ENCODE measurements at places on chromosomes 2 and 18.

DNA sequence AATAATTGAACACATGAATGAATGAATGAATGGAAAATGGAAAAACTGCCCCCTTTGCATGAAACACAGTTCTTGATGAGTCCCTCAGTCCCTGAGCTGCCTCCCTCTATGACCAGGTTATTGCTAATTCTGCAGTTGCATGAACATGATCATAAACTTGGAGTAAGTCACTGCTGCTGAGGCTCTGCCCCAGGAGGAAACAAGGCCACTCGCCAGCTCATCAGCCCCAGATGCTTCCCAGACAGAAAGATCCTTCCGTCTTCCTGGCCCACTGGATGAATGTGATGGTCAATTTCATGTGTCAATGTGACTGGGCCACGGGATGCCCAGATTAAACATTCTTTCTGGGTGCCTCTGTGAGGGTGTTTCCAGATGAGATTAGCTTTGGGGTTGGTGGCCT is 16.4 kb downstream of the GPR45 start:
- ATAC-seq, result no peak

DNA sequence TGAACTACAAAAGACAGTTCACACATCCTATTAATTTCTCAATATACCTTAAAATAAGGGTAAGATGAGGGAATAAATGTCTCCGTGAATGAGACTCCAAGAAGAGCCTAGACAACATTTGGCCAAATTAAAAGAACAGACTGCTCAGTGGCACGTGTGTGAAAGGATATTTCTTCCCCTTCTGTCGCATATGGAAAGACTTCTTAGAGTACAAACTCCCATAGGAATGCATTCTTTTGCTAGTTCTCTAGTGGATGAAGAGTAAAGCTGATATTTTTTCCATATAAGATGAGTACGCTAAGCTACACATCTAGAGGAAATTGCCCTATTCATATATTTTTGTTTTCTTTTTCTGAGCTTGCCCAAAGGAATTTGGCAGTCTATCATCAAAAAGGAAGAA is 710.0 kb upstream of the ID2 start:
- ATAC-seq, result no peak

DNA sequence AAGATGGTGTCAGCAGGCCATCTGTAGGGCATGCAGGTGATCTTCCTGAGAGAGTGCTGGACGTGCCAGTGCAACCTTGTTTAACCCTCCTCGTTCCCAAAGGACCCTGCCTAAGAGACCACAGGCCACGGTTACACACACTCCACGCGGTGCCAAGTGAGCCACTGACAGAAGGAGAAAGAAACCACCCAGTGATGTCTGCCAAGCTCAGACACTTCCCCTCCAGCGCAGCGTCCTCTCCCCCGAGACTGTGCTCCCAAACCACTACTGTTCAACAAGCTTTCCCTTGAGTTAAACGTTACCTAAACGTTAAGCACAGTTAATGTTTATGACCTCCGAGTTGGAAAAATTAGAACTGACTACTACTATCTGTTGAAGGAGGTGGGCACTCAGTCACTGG is 119.1 kb upstream of the NCK2 start:
- no peak for ATAC-seq

DNA sequence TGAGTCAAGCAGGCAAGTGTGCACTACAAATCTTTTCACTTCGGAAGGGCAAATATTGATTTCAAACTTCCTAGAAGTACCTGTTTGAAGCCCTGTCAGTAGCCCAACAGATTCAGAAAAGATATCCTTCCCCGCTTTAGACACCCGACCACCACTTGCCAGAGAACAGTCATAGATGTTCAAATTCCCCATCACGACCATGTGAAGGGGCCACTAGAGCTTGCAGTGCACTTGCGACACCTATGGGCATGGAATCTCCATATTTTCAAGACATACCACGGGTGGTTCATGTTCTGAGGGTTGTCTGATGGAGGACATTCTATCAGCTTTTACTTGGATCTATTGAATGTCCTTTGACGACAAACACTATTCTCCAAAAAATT is 23.8 kb downstream of the GNLY start:
- ATAC-seq, result peak; percentile 79

GRCh38 chr18:6600667-6601167 is 128.8 kb upstream of the ARHGAP28 start:
- no peak for ATAC-seq

- ATAC-seq, result no peak
Observed at GRCh38 chr2:193806088-193806774, 1611.5 kb upstream of the TMEFF2 start.

- no peak for ATAC-seq
Observed at GRCh38 chr2:27889774-27890145, 427 bp downstream of the RBKS start.

DNA sequence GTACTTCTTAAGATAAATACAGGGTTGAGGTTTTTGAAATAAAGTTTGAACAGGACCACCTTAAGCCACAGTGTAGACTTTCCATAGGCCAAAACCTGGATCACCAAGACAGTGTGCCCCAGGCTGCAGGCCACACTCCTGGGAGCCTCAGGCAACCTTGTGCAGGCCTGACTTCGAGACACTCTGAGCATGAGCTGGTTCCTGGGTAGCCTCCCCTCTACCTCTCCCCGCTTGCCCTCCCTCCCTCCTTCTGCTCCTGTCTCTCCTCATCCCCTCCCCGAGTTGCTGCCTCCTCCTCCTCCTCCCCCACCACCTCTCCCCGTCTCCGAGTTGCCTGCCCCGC is 10.6 kb upstream of the PROC start:
- peak; percentile 55 for ATAC-seq

DNA sequence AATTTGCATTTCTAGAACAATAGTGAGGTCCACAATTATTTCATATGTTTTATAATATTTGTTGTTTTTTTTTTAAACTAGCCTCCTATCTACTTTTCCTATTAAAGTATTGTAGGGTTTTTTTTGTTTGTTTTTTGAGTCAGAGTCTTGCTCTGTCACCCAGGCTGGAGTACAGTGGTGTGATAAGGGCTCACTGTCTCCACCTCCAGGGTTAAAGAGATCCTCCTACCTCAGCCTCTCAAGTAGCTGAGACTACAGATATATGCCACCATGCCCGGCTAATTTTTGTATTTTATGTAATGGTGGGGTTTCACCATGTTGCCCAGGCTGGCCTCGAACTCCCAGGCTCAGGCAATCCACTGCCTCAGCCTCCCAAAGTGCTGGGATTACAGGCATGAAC is 122.5 kb downstream of the SLC39A10 start:
- no peak for ATAC-seq

DNA sequence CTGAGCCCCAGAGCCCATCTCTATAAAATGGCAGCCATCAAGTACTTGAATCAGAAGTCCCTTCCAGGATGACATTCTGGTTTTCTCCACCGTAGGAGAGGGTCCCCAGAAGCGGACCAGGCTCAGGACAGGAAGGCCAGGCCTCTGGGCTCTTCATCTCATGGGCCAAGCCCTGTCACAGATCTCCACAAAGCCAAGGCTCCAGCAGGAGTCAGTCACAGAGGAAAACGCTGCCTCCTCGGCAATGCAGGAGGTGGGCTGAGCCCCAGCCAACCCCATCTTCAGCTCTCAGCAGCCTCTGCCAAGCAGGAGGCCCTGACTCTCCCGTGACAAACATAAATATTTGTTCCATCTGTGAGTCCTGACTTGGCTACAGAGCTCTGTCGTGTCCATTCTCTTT is 39.4 kb upstream of the GPAT2 start:
- no peak for ATAC-seq

- peak; percentile 52 for ATAC-seq
Observed at GRCh38 chr2:9897846-9898245, 53.6 kb upstream of the GRHL1 start.

DNA sequence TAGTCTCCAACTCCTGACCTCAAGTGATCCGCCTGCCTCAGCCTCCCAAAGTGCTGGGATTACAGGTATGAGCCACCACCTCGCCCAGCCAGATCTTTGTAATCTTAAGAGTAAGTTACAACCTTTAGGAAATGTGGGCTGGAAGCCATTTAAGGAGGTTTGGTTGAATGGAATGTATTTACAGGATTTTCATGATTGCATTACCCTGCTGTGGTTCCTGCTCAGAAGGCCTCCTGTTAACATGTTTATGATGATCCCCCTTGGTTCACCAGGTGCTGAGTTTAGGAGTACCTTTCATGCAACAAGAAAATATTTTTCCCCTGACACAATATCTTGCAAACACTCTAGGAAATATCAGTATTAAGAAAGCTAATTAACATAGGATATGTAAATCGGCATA is 187.4 kb upstream of the SH3BP4 start:
- ATAC-seq, result no peak

DNA sequence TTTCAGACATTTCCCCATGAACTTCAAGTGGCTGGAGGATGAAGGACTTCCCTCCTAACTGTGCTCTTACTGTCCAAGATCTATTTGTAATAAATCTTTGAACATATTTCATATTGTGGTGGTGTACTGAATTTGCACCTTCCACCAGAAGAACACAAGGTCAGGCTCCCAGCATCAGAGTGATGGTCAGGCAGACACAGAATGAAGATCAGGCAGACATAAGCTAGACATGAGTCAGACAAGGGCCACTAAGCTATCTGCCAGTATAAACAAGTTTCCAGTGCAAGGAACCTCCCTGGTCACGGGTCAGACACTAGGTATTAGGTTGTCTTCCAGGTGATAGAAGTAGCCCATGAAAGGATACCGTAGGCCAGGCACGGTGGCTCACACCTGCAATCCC is 20.0 kb downstream of the AQP12B start:
- ATAC-seq, result no peak

DNA sequence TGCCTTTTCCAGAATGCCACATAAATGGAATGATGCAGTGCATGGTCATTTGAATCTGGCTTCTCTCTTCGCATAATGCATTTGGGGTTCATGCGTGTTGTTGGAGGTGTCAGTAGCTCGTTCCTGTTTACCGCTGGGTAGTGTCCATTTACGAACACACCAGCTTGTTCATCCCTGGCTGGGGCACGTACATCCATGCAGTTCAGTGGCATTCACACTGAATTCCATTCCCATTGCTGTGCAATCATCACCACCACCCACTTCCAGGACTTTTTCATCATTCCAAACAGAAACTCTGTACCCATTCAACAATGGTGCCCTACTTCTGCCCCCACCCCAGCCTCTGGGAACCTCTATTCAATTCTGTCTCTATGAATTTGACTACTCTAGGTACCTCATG is 14.7 kb upstream of the CIDEA start:
- no peak for ATAC-seq

GRCh38 chr2:76679025-76679396 is 843.2 kb downstream of the LRRTM4 start:
- no peak for ATAC-seq

- no peak for ATAC-seq
Observed at GRCh38 chr2:16073471-16073870, 133.1 kb downstream of the MYCN start.

- no peak for ATAC-seq
Observed at GRCh38 chr2:239625156-239625845, 224.5 kb upstream of the HDAC4 start.

GRCh38 chr2:54330926-54331835 is 75.2 kb upstream of the TSPYL6 start:
- ATAC-seq, result no peak

- ATAC-seq, result no peak
Observed at GRCh38 chr18:27823053-27823452, 353.9 kb downstream of the CDH2 start.

GRCh38 chr2:149601141-149601796 is 13.7 kb upstream of the MMADHC start:
- no peak for ATAC-seq
